ENCODE measurements at places on chromosomes 5 and 9.

- DNase-seq, result no peak
Observed at GRCh38 chr9:130239741-130240241, 25.8 kb upstream of the HMCN2 start.

DNA sequence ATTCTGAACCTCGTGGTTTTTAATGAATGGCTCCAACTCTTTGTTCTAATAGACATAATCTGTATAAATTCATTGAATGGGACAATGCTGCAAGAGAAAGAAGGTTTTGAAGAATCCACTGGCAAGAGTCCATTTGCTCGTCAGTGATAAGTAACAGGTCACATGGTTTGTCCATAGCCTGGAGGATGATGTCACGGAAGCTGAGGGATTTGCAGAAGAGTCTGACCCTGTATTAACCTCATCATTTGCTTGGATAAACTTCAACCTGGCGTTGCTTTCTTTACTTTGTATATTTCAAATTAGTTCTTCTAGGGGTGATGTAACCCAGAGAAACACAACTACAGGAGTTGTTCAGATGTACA is 197.4 kb downstream of the GAS1 start:
- no peak for DNase-seq

- DNase-seq, result no peak
Observed at GRCh38 chr5:161745392-161745791, 59.9 kb downstream of the GABRA6 start.

DNA sequence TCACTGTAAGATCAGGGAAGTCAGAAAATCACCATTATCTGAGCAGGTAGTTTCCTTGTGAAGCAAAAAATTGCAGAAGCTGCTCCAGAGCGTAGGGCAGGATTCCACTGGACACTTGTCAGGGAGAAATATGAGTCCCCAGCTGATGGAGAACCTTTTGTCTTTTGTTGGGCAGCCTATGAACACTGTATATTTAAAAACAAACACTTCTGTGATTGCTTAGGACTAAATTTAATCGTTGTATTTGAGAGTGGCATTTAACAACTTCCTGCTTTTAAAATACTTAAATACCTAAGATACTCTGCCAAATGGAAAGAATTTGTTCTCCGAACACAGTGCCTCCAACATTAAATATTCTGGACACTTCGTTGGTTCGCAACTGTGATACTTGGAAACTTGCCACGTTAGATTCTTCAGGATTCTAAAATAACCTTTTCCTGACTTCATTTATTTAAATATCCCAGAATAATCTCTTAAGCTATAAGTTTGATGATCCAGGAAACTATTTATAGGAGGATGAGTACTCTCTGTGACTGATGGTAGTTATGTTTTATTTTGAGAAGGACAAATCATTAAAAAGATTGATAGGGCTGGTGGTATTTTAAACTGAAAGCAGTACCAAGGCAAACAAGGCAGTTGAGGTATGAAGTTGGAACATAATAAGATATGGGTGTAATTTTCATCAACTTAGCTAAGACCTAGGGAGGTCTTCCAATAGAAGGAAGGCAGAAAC is 2.7 kb upstream of the HSPA4 start:
- no peak for DNase-seq

- no peak for DNase-seq
Observed at GRCh38 chr5:102974177-102974576, 145.8 kb downstream of the GIN1 start.

- no peak for DNase-seq
Observed at GRCh38 chr5:119275146-119275545, 80.7 kb upstream of the TNFAIP8 start.

DNA sequence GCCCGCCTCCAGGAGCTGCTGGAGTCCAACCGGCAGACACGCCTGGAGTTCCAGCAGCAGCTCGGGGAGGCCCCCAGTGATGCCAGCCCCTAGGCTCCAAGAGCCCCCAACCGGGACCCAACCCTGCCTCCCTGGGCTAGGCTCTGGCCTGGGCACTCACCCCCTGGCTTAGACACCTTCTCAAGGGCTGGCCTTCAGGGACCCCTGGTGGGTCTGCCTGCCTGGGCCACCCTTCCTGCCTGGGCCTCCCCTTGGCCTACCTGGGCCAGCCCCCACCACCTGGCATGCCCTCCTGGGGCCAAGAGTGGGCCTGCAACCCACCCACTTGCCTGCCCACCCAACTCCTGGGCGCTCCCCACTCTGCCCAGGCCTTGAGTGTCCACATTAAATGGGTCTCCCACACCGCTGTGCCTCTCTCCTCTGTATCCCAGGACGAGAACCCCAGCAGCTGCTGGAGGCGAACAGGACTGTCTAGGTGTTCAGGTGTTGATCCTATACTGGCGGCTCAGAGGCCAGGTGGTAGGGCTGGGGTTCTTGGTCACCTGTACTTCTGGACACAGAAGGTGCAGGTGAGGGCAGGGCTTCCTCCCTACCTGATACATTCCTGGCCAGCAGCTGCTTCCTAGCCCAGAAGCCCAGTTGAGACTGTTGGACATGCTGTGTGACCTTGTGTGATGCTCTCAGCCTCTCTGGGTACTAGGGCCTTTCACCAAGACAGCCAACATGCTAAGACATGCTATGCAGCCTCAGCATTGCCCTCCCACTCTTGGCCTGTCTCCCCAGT is 3.6 kb downstream of the BBLN start:
- DNase-seq, result no peak

GRCh38 chr9:85172001-85172978 is 502.8 kb downstream of the NTRK2 start:
- no peak for DNase-seq

DNA sequence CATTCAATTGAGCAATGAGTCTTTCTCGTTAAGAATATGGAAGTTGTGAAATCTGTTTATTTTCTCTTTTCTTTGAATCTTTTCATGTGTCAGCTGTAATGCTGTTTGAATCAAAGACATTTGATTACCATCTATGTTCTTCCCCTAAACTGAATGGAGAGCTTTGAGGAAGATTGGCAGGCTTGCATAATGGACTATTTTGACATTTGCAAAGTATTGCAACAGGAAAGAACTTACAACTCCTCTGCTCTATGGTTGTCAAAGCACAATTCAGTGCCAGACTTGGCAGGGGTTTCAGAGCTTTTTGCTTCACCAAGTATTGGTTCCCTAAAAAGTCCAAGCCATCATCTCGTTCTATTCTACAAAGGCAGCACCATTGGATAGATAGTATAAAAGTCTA is 549.0 kb upstream of the NUDT12 start:
- DNase-seq, result no peak

DNA sequence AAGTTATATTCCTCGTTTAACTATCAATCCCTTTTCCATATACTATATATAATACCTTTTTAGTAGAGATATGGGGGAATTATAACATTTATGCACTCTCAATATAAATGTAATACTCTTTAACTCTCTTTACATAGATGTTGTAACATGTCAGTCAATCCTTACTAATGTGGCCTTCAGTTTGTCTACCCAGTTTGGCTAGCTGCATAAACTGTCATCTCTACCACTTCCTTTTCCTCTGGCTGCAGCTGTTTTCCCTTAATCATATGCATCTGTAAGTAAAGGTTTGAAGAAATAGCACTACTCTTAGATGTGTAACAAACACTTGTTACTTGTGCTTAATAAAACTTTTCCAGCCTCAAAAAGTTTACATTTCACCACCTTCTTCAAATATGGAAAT is 13.4 kb downstream of the ABHD17B start:
- DNase-seq, result no peak

- no peak for DNase-seq
Observed at GRCh38 chr9:124450931-124451661, 845 bp downstream of the ADGRD2 start.

- DNase-seq, result no peak
Observed at GRCh38 chr5:88085462-88085861, 183.2 kb downstream of the TMEM161B start.

GRCh38 chr9:23542438-23542837 is 283.6 kb downstream of the ELAVL2 start:
- DNase-seq, result no peak

DNA sequence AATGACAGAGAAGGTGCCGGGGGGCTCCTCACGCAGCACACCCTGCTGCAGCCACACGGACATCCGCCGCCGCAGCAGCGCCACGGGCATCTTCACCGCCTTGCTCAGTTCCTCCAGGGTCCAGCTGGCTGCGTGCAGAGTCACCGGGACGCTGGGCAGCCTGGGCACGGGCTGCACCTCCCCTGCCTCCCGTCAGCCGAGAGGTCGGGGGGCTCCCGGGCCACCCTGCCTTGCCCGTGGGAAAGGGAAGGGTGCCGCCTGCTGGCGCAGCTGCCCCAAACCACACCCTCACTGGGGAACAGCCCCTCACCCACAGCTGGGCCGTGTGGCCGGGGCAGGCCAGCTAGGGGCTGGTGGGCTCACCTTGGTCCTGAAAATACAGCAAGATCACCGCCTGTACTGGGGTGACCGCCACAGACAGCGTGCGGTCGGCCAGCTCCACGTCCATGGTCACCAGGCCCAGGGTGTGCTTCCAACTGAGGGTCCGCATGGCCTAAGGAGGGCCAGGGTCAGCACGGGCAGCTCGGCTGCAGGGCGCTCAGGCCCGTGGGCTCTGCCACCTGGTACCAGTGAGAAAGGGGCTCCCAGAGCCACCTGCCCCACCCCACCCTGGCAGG is 3.6 kb upstream of the TMEM210 start:
- DNase-seq, result no peak

- DNase-seq, result no peak
Observed at GRCh38 chr9:113220467-113221002, 542 bp downstream of the FKBP15 start.

DNA sequence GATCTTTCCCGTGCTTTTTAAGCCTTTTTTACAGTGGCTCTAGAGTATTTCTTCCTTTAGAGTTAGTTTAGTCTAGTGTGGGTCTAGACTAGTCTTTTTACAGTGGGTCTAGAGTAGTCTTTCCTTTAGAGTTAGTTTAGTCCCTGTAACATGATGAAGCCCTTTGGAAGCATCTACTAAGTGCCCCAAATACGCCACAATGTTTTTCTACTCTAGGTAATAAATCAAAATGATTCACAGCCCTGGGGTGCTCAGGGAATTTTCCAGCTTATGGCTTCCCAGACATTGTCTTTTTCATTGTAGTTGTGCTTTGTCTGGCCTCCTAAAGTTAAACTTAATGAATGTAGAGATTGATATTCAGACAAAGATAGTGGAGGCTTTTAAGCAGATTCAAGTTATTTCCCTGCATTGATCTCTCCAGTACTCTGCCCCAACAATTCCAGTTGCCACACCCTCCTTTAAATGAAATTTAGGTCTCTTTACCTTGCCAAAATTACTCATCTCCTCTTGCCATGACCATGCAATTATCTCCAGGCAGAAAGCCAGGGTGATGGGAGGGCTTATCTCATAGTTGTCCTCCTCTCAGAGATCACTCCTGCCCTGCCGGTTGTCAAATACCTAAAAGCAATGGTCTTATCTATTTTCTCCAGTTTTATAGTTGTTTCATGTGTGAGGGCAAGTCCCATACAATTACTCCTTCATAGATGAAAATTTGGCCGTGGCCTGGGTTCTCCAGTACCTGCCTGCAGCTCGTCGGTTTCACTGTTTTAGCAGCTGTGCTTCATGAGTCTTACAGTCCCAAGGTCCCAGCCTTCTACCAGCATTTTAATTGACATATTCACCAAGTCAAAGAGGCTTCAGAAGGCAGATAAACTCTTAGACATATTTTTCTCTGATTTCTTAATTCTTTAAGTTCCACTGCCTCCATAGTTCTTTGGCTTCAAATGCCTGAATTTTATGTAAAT is 794.0 kb upstream of the COX7C start:
- no peak for DNase-seq

- no peak for DNase-seq
Observed at GRCh38 chr5:160824301-160825001, 27.6 kb downstream of the ATP10B start.

DNA sequence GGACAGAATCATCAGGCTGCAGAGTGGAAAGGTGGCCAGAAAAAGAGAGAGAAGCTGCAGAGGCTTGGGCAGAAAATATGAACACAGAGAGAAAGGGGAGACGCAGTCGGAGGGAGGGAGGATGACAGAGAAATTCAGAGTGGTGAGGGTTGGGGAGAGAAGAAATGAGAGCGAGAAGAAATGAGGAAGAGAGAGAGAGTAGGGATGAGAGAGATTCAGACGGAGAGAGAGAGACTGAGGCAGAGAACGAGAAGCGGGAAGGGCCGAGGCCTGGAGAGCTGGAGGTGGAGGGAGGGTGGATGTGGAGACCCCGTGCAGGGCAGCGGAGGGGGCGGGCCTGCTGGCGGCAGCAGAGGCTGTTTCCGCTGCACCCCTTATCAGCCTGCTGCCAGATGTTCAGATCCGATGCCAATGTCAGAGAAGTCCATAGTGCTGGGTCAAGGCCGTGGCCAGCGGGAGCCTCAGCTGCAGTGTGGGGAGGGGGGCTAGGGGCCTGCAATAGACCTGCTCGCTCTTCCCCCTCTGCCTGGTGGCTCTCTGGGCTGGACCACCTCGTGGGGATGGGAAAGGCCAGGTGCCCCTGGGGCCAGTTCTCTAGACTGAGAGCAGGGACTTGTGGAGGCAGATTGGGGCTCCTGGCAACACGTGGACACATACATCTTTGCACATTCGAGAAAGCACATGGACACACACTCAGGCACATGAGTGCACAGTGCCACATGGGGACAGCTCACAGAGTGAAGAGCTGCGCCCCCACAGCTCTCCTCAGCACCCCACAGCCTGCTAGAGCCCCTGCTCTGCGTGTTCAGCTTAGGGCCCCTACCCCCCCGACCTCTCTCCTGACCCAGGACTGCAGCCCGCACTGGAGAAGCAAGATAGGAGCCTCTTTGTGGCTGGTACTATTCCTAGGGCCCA is 4.9 kb upstream of the NR5A1 start:
- DNase-seq, result no peak

- no peak for DNase-seq
Observed at GRCh38 chr9:21565155-21565554, 83.0 kb upstream of the IFNE start.

DNA sequence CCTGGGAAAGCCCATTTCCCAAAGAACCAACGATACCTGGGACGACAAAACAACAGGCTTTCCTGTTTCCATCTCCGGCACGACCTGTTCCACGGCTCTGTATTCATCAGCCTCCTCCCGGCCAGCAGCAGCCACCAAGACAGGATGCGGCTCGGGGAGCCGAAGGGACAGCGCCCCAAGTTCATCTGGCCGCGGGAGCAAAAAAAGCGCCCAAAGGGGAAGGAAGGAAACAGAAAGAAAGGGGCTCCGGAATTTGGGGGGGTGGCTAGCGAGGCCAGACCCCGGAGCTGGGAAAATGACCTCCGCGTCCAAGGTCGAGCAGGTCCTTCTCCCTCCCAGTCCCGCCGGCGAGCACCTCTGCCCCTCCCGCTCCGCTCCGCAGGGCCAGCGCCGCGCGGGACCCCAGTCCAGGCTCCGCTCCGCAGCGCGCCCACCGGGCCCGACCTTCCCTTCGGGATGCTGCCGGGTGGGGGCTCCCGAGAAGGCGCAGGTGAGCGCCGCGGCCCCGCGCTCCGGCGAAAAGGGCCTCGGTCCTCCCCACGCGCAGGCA is 608 bp downstream of the ELOVL7 start:
- no peak for DNase-seq
